ENCODE measurements at places on chromosomes 3 and 15.

DNA sequence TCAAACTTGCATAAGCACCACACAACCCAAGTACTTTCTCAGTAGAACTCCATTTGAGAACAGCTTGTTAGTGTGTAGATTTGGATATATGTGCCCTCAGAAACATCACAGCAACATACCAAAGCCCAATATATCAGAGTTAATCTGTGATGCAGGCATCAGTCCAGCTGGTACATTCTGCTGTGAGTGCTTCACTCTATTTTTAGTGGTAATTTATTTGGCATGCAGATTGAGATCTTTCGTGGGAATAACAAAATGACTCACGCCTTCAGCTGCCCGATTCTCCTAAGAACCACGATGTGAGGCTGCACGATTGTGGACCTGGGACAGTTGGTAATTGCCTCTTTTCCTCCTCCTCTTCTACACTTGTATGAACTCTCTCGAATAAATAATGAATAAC lies 730.7 kb downstream of the SQOR start:
- no peak for DNase-seq

- peak; percentile 86 for DNase-seq
Measured at GRCh38 chr3:126356373-126357264, 589 bp downstream of the KLF15 start.

- no peak for DNase-seq
Measured at GRCh38 chr15:84631706-84632272, 22.3 kb downstream of the WDR73 start.

DNA sequence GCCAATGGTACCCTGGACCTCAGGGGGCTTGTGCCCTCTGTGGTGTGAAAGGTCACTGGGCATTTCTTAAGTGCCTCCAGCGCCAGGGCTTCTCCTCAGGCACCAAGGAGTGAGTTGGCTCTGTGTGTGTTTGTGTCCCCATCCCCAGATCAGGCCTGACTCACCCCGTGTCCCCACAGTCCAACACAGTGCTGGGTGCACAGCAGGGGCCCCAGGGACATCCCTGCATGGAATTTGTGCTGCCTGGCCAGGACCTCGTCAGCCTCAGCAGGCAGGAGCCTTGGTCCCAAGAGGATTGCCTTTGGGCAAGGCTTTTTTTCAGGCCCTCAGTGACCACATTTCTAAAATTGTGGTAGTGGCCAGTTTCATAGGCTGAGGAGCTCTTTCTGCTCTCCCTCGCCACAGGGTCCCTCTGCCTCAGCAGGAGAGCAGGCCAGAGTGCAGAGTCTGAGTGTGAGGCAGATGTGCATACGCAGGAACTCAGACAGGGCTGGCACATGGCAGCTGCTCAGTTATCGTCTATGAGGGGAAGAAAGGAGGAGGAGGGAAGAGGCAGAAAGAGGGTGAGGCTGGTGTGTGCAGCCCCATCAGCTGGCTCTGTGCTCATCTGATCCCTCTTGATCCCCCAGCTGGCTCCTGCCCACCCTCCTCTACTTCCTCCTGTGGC lies 215.6 kb downstream of the RPLP1 start:
- no peak for DNase-seq

DNA sequence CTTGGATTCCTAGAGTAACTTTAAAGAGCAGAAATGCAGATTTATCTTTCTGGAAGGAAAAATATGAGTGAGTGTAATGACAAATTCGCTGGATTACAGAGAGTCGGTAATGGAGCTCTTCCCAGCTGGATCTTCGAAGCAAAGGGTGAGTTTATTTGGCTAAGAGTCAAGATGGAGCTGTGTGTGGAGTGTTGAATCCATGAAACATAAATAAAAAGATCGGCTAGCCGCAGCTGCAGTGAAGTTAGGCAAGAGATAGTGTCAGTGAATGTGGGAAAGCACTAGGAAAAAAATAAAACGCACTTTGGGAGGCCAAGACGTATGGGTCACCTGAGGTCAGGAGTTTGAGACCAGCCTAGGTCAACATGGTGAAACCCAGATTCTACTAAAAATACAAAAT lies 10.3 kb downstream of the NAALADL2 start:
- DNase-seq: no peak

- no peak for DNase-seq
Measured at GRCh38 chr3:112001526-112001925, 2.8 kb downstream of the TAGLN3 start.

GRCh38 chr15:51377038-51377786 lies 35.8 kb downstream of the GLDN start:
- no peak for DNase-seq

- no peak for DNase-seq
Measured at GRCh38 chr3:4399476-4399875, 67.6 kb downstream of the SUMF1 start.

DNA sequence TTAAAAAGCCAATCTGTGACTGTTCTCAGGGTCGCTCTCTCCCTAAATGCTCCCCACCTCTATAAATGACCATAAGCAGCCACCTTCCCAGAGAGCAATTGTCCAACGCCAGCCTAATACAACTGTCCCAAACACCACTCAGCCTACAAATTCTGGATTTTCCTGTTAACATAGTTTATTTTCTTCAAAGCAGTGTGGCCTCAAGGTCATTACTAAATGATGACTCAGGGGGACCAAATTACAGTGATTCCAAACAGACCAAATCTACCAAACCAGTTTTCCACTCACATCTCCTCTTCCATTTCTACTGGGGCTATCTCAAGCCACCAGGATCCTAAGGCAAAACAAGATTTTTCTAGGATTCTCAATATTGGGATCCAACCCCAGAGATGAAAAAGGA lies 22.5 kb downstream of the HEXA start:
- DNase-seq: no peak

GRCh38 chr3:126911162-126912026 lies 71.5 kb upstream of the PLXNA1 start:
- DNase-seq: no peak

DNA sequence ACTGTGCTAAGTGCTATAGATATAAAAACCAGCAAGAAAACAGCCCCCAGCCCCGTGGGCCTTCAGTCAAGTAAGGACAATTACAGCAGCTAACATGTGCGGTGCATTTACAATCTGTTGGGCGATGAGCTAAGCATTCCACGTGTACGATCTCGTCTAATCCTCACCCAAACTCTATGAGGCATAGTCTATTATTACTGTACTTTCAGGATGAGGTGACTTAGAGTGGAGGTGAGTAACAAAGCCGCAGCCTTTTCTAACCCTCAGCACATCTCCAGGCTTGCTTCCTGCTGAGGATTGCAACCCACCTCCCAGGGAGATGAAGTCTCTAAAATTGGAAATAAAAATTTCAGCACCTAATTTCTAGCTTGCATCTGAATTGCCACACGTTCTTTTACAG lies 53.2 kb upstream of the MCF2L2 start:
- no peak for DNase-seq

GRCh38 chr3:173911446-173911845 lies 513.9 kb downstream of the NLGN1 start:
- DNase-seq: no peak

DNA sequence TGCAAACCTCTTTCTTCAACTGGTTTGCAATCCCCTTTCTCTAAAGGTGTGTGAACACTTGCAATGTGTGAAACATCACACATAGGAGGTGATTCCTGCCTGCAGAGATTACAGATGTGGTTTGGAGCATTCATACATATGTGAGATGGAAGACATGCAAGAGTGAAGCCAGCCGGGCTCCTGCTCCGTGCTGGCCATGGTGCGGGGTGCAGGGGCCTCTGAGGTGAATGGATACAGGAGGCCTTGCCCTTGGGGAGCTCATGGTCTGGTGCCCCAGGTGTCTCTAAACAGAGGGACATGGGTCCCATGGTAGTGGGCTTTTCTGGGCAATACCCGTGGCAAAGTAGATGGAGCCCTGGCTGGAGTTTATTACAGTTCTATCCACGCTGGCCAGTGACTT lies 6.0 kb downstream of the SLC6A11 start:
- no peak for DNase-seq

- no peak for DNase-seq
Measured at GRCh38 chr15:68558318-68559305, 20.2 kb upstream of the CORO2B start.

DNA sequence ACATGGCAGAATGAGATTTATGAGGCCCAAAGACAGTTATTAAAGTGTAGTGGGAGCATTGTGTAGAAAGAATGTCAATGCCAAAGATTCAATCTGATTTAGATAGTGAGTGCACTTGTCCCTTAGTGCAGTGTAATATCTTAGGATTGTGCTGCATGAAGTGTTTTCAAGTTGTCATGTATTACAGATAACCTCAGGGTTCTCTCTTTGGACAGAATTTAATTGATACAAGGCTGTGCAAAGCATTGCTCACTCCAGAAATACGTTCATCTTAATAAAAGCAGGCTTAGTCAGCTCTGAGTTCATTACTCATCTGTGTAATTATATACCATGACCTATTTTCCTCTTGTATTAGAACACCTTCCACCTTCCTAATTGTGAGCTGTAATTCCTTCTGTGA lies 16.0 kb upstream of the GPR171 start:
- DNase-seq: no peak

DNA sequence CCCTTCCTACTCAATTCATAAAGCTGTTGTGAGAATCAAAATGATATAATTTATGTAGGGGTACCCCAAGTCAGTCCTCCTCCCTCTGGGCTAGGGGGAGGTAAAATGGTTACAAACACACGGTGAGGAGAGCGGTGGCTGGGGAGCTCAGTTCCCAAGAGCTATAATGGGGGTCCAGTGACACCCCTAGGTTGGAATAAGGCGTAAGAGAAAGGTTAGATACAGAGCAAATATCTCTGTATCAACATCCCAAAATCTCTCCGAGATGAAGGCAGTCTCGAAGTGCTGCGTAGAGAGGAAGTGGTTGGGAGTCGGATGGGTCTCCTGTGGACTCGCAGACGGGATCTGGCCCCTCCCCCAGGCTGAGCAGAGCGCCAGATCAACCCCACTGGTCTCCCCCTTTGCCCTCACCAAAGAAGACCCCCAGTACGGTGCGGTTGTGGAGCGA lies 1.8 kb downstream of the DUOX2 start:
- no peak for DNase-seq

DNA sequence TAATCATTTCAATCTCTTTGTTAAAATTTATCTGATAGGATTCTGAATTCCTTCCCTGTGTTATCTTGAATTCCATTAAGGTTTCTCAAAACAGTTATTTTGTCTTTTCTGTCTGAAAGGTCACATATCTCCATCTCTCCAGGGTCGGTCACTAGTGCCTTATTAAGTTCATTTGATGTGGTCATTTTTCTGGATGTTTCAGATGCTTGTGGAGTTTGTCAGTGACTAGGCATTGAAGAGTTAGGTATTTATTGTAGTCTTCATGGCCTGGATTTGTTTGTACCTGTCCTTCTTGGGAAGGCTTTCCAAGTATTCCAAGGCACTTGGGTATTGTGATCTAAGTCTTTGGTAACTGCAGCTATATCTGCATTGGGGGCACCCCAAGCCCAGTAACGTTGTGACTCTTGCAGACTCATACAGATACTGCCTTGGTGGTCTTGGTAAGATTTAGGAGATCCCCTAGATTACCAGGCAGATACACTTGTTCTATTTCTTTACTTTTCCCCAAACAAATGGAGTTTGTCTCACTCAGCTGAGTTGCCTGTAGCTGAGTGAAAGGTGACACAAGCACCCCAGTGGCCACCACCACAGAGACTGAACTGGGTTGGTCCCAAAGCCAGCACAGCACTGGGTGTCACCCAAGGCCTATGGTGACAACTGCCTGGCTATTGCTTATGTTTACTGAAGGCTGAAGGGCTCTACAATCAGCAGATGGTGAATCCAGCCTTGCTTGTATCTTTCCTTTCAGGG lies 18.9 kb upstream of the SLC27A2 start:
- no peak for DNase-seq

GRCh38 chr3:154178172-154178571 lies 57.0 kb downstream of the ARHGEF26 start:
- no peak for DNase-seq

DNA sequence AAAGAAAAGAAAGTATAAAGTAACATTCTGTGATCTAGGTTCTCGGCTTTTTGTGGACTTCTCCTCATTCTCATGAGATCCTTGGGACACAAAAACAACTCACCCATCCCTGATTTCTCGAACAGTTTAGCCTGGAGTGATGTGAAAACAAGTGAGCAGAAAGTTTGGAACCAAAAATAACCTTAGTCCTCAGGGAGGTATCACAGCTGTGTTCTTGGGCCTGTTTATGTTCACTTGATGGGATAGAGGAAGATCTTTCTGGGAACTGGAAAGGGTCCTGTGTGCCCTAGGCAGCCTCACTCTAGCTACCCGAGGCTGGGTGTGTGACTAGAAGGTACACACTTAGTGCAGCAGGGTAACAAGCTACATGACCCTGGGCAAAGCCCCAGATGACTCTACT lies 308.8 kb upstream of the PDZRN3 start:
- DNase-seq: no peak

GRCh38 chr3:143753456-143753855 lies 94.8 kb downstream of the SLC9A9 start:
- DNase-seq: no peak

- DNase-seq: no peak
Measured at GRCh38 chr3:183654727-183655126, 19.3 kb downstream of the KLHL24 start.

- no peak for DNase-seq
Measured at GRCh38 chr15:77511869-77512268, 91.2 kb downstream of the HMG20A start.

- no peak for DNase-seq
Measured at GRCh38 chr15:39455471-39455991, 125.3 kb upstream of the THBS1 start.

- DNase-seq: no peak
Measured at GRCh38 chr3:3714572-3714971, 84.7 kb upstream of the LRRN1 start.

GRCh38 chr3:8581806-8582445 lies 62.7 kb downstream of the SSUH2 start:
- DNase-seq: no peak

DNA sequence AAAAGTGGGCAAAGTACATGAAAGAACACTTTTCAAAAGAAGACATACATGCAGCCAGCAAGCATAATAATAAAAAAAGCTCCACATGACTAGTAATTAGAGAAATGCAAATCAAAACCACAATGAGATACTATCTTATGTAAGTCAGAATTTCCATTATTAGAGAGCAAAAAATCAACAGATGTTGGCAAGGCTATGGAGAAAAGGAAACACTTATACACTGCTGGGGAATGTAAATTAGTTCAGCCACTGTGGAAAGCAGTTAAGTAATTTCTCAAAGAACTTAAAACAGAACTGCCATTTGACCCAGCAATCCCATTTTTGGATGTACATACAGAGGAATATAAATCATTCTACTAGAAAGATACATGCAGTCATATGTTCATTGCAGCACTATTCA lies 360.7 kb downstream of the NSUN3 start:
- no peak for DNase-seq

GRCh38 chr15:72912996-72913395 lies 129.4 kb upstream of the ADPGK start:
- DNase-seq: no peak

DNA sequence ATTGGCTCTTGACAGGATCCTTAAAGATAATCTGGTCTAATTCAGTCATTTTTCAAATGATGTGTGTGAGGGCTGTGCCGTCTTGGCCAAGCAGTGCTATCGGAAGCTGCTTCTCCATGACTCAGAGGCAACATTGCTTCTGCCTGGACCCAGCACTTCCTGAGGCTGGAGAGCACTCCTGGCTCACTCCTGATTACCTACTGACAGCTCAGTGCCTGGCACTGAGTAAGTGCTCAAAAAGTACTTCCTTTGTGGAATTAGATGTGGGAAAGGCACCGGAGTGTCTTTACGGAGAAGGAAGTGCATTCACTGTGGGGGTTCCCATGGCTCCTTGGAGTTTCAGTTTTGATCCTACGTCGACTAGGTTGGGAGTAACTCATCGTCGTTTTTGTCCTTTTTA lies 86.9 kb upstream of the UBE3A start:
- DNase-seq: no peak

Data from coronary artery (tissue), 2 donors.